ENCODE measurements at places on chromosomes 6 and 20.

GRCh38 chr20:3904224-3904623 is 15.0 kb downstream of the PANK2 start:
- DNase-seq, result no peak

DNA sequence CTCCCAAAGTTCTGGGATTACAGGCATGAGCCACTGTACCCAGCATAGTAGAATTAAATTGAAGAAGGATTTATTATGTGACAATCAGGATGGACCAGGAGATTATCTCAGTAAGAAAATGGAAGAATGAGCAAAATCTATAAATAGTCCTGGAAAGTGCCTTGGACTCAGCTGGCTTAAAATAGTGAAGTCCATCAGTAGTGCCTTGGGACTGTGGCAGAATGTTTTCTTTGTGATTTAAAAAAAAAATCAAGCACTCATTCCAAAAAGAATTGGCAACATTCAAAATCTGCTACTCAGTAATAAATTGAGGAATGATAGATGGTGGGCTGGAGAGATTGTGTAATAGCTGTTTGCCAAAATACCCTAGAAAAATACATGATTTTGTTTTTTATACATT is 37.0 kb upstream of the MAS1 start:
- DNase-seq, result no peak

- DNase-seq, result no peak
Observed at GRCh38 chr6:53501432-53501831, 43.5 kb downstream of the GCLC start.

- DNase-seq, result no peak
Observed at GRCh38 chr20:42134265-42135098, 516.3 kb upstream of the CHD6 start.

Data from bronchial epithelial cell (primary cell).